Diencephalon (tissue), 1 donor: ENCODE measurements at places on chromosomes 4 and X. TPM values are rescaled to one million over a fixed set of nuclear protein-coding genes. Genes with fewer than 3 reads are reported as not detected.

Gene EFNB1
- 12.0 TPM for total RNA-seq

Gene SLBP
- 39.0 TPM for total RNA-seq

Gene WFS1
- 12.7 TPM for total RNA-seq

Gene PI4K2B
- total RNA-seq, result 7.8 TPM

Gene SH3TC1
- total RNA-seq, result 2.3 TPM

Gene ARSJ
- 1.2 TPM for total RNA-seq

Gene HSFX1
- total RNA-seq, result 2.3 TPM

Gene GUCY1B1
- 115 TPM for total RNA-seq

Gene LDB2
- total RNA-seq, result 99.4 TPM

Gene GIMD1
- total RNA-seq, result not detected

Gene PNCK
- 52.6 TPM for total RNA-seq

Gene DRD5
- total RNA-seq, result 3.0 TPM

Gene NUP62CL
- 4.4 TPM for total RNA-seq

Gene IL9R
- not detected for total RNA-seq

Gene SASH3
- total RNA-seq, result 3.2 TPM

Gene RHOXF1
- not detected for total RNA-seq

Gene DCAF4L1
- total RNA-seq, result 0.23 TPM
